ENCODE measurements at places on chromosomes 13 and 19. TPM values are rescaled to one million over a fixed set of nuclear protein-coding genes. Genes with fewer than 3 reads are reported as not detected.
A peak's percentile ranks its signal among the peaks of the same experiment; 100 is the strongest.

DNA sequence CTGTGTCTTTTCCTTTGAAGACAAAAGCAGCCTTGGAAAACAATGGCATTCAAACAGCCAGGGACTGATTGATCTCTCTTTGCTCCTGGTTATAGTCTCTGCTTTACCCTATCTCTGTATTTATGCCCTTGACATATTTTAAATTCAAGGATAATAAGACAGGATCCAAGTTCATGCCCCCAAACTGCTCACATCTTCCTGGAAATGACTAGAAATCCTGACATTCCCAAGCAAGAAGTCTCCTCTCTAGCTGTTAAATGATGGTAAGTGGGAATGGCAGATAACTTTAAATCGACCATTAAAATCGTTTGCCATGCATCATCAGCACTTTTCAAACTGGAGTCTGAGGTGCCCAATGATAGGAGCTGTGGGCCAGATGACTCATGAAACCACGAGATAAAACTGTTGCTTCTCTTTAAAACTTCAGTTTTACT lies 435.6 kb downstream of the FOXO1 start:
- ATAC-seq: no peak
- H3K27me3 ChIP-seq: no peaks in the 10 kb centered on the region
- no peak overlapping the region for H3K4me3 ChIP-seq

MUC16 gene
- not detected for total RNA-seq

ZIC2 gene
- not detected for total RNA-seq

PSG3 gene
- total RNA-seq: not detected

- H3K27ac ChIP-seq: no peak overlapping the region
- peaks cover 34% of the 10 kb centered on the region for H3K36me3 ChIP-seq
- no peaks in the 10 kb centered on the region for H3K27me3 ChIP-seq
- no peak for ATAC-seq
- H3K4me1 ChIP-seq: no peaks in the 10 kb centered on the region
Measured at GRCh38 chr13:49667773-49668172, 23.5 kb downstream of the EBPL start.

DNA sequence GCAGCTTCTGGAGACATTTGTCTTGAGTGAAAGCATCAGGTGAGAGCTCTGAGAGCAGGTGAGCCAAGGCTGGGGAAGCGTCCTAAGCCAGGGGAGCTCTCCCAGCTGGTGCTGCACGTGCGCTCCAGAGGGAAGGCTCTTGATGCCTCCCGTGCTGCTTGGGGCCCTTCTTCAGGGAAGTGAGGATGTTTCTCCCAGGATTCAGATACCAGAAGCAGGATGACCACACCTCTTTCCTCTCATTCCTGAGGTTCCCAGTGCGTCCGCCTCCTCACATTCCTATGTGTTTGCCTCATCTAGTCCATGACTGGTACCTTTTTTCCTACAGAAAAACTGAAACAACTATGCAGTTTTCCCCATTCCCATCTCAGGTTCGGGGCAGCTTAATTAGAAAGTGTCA lies 231.0 kb upstream of the IRS2 start:
- H3K4me1 ChIP-seq: no peaks in the 10 kb centered on the region
- peak; percentile 44 for ATAC-seq
- H3K27ac ChIP-seq: no peak overlapping the region

GRCh38 chr19:18122424-18122823 lies 24.8 kb downstream of the MAST3 start:
- no peak overlapping the region for H3K27ac ChIP-seq
- H3K27me3 ChIP-seq: no peaks in the 10 kb centered on the region

- no peak for ATAC-seq
- H3K4me3 ChIP-seq: no peak overlapping the region
- no peaks in the 10 kb centered on the region for H3K36me3 ChIP-seq
- H3K4me1 ChIP-seq: peaks cover 22% of the 10 kb centered on the region
- no peak overlapping the region for H3K27ac ChIP-seq
- H3K27me3 ChIP-seq: no peaks in the 10 kb centered on the region
Measured at GRCh38 chr13:40993987-40994386, 25.1 kb downstream of the ELF1 start.

OR7G1 gene
- not detected for total RNA-seq

TLE2 gene
- total RNA-seq: 46.1 TPM

FCAR gene
- not detected for total RNA-seq

DNA sequence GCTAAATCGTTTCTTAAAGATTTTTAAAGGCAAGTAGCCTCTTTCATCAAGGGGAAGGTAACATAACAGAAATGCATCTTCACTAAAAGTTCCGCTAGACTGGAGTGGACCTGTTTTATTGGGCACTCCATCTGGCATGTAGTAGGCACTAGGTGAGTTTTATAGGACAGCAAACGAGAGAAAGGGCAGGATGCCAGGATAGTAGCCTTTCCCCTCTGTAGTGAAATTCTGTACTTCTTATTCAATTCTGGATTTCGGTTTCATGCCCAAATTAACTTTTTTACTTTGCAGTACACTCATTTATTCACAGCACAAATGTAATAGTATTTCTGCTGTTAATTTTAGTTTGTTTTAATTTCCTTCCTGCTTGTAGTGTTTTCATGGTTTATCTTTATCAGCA lies 45.2 kb downstream of the GPR180 start:
- H3K27ac ChIP-seq: no peak overlapping the region
- ATAC-seq: no peak
- no peaks in the 10 kb centered on the region for H3K36me3 ChIP-seq
- H3K4me1 ChIP-seq: peaks cover 6% of the 10 kb centered on the region
- no peaks in the 10 kb centered on the region for H3K27me3 ChIP-seq
- no peak overlapping the region for H3K4me3 ChIP-seq

DNA sequence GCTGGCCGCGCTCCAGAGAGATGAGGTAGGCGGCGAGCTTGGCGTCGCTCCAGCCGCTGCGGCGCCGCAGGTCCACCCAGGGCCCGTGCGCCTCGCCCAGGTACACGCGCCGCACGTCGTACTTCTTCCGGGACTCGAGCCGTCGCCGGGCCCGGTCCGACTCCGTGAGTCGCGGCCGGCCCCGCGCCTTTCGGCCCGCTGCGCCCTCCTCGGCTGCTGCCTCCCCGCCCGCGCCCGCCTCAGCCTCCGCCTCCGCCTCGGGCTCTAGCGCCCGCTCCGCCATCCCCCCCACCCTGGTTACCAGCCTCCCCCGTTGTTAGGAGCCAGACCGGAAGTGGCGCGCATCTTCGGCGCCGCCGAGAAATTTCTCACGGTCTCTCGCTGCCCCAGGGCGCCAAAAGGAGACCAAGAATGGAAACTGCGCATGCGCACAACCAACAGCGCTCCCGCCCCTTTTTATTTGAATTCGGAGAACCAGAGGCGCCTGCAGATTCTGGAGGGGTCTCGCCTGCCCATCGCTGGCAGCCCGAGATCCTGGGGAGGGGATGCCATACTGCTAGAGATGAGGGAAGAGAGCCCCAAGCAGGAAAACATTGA lies at the start of gene ZNF653:
Gene ZNF653, minus strand, starts transcription at position 336 of the 597 bp plus-strand sequence. Its CDS starts 53 bp downstream, at position 283.
- peaks cover 5% of the 10 kb centered on the region for H3K4me1 ChIP-seq
- peak within 1 kb of the TSS; percentile 73 for H3K4me3 ChIP-seq
- H3K36me3 ChIP-seq: peaks cover 45% of the 10 kb centered on the region
- peak; percentile 82 for ATAC-seq
- H3K27ac ChIP-seq: peak within 1 kb of the TSS; percentile 83

DNA sequence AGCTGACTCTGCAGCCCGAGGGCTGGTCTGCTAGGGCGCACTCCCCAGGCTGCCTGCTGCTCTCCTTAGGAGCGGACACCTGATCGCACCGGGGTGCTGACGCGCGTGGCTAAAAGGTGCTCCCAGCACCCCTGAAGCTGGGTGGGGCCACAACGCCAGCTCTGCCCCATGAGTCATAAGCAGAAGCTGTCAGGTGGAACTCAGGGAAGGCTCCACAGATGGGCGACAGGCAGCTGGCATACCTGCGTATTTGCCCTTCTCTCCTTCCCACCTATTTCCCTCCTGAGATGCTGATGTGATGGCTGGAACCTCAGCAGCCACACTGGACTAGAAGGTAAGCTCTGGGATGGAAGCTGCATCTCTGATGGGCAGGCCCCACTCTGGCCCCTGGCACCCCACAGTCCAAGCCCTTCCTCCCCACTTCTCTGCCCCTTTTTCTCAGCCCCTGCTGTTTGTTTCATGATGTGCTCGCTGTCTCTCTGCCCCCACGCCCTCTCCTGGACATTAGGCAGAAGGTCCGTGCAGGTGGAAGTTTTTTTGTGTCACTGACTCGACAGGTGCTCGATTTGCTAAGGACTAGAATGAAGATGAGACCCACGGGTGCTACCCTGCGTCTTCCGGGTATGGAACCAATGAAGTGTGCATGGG lies 30.3 kb upstream of the CACTIN start:
- no peak overlapping the region for H3K4me3 ChIP-seq
- H3K4me1 ChIP-seq: no peaks in the 10 kb centered on the region

DNA sequence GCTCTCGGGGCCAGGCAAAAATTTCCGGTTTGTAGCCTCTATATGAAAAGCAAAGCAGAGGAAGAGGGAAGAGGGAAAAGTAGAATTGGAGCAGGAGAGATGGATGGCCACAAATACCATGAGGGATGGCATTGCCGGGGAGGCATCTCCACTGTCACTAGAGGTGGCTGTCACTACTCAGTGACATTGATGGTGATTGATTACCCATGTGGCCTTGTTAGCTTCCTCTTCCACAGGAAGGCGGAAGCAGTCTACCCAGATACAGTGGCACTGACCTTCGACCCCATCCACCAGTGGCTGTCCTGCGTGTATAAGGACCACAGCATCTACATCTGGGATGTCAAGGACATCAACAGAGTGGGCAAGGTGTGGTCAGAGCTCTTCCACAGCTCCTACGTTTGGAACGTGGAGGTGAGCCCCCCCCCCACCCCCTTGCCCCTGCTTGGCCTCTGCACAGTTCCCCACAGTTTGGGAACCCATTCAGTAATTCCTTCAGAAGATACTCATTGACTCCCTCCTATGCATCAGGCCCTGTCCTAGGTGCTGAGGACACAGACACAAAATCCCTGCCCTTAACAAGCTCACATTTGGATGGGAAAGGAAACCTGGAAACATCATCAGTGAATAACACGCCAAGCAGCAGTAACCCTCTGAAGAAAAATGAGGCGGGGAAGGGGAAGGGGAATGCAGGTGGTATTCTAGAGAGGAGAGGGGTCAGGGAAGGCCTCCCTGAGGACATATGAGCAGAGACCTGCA lies 18.6 kb downstream of the WDR62 start:
- no peak for ATAC-seq
- H3K4me1 ChIP-seq: no peaks in the 10 kb centered on the region
- no peak overlapping the region for H3K27ac ChIP-seq

DNA sequence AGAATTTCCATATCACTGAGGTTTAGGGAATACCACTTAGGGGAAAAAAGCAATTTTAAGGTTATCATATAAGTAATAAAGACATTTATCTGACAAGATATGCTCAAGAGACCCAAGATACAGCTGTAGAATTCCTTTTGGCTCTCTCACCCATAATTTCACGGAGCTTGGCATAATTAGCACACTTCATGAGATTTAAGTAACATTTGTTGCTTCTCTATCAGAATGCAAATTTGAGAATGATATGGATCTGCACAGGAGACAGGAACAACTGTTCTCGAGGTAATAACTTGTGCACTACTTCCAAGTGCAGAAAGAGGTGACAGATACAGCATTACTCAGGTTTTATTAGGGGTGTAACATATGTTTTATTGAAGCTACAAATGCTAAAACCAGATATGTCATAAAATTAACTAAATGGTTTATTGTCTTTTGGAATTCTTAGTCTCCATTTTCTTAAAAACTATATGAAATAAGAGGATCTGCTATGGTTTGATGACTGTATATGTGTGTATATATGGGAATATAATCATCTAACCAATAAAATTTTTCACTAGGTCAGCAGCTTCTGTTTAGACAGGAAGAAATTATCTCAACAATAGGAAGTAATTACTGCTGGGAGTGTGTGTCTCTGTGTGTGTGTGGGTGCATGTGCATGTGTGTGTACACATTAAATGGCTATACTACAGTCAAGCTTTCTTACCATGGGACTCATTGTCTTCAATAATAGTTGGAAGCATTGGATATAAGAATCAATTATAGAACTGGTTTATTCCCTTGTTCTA lies 401.3 kb downstream of the PCDH17 start:
- no peak overlapping the region for H3K4me3 ChIP-seq
- ATAC-seq: no peak
- no peak overlapping the region for H3K27ac ChIP-seq

DNA sequence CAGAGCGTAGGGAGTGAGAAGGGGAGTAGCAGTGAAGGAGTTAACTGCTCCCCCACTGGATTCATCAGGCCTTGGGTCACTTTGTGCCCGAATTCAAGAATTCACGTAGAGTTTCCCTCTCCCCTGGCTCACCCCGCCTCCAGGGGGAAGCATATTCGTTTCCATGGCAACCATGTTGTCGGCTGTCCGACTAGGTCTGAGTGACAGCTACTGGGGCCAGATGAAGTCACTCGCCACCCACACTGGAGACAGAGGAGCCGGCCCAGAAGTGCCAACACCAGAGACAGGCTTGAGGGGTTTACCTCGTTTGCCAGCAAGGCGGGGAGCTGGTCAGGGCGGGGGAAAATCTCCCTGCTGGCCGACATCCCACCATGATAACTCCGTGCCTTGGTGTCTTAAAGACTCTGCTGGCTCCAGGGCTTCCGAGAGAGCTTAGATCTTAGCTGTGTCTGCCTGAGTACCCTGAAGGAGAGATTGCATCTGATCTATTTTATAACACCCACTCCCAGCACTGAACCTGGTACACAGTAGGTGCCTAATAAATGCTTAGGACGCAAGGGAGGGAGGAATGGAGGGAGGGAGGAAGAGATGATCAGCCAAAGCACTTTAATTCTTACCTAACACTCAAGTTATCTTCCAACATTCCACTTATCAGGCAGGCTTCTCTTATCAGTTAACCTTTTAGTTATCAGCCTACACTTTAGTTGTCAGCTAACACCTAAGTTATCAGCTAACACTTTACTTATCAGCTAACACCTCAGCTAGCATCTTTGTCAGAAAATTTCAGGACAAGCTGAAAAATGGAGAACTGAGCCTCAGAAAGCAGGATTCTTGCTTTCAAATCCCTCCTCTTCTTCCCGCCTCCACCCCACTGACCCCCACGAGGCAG lies 57.2 kb upstream of the ZNRF4 start:
- peaks cover 73% of the 10 kb centered on the region for H3K27me3 ChIP-seq
- H3K4me1 ChIP-seq: no peaks in the 10 kb centered on the region
- no peak for ATAC-seq
- no peaks in the 10 kb centered on the region for H3K36me3 ChIP-seq

PSG11 gene
- total RNA-seq: not detected

ZNF69 gene
- total RNA-seq: 6.2 TPM

DNA sequence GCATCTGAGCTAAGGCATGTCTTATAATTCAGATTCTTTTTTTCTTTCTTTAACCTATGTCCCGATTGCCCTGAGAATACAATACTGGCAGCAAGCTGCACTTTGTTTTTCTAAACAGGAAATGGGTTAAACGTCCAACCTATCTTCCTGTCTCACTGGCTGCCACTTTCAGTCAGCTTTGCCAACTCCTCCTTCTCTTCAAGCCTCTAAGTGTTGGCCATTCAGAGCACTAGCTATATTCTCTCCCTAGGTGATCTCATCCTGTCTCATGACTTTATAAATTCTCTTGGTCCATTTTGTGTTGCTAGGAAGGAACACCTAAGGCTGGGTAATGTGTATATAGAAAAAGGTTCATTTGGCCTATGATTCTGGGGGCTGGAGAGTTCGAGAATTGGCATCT lies 109.5 kb upstream of the TSC22D1 start:
- no peaks in the 10 kb centered on the region for H3K27me3 ChIP-seq
- peaks cover 3% of the 10 kb centered on the region for H3K4me1 ChIP-seq
- no peak overlapping the region for H3K27ac ChIP-seq
- ATAC-seq: no peak
